Heart left ventricle (tissue), 16 donors: ENCODE measurements at places on chromosomes 7 and 10.

DNA sequence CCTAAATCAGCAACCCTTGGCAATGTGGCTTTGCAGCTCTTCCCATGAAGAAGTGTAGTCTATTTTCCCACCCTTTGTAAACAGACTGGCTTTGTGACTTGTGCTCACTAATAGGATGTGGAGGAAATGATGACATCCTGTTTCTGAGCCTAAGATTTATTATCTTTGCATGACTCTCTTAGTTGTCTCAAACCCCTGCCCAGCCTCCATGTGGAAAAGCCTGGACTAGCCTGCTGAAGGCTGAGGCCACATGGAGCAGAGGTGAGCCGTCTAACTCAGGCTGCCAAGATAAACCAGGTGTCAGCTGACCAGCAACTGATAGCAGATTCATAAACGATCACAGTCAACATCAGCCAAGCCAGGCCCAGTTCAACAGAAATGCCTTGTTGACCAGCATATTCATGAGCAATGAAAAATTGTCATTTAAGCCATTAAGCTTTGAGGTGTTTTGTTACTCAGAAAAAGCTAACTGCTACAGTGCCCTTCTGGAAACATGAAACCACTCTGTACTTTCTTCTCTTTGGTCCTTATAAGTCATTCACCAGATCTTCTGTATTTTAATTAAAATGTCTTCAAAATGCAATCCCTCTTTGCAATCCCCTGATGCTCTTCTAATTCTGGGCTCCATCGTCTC lies 586.3 kb upstream of the ANKRD30A start:
- H3K4me3 ChIP-seq: no peak overlapping the region
- H3K27me3 ChIP-seq: no peaks in the 10 kb centered on the region
- no peak overlapping the region for H3K27ac ChIP-seq
- H3K4me1 ChIP-seq: no peaks in the 10 kb centered on the region
- peak; percentile 20 for DNase-seq

DNA sequence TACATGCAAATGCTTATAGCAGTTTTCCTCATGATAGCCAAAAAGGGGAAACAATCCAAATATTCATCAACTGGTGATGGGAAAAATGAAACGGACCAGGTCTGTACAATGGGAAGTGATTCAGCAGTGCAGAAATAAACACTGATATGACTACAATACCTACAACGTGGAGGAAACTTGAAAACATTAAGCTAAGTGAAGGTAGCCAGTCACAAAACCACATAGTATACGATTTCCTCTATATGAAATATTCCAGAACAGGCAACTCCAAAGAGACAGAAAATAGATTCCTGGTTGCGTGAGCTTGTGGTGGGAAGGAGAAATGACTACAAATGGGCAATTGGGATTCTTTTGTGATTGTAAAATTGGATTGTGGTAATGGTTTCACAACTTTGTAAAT lies 263.1 kb upstream of the PITRM1 start:
- H3K27me3 ChIP-seq: no peaks in the 10 kb centered on the region
- no peak overlapping the region for H3K27ac ChIP-seq
- no peak overlapping the region for H3K4me3 ChIP-seq
- DNase-seq: no peak
- H3K4me1 ChIP-seq: no peaks in the 10 kb centered on the region

GRCh38 chr7:146736446-146737190 lies 620.0 kb downstream of the CNTNAP2 start:
- H3K36me3 ChIP-seq: no peaks in the 10 kb centered on the region

DNA sequence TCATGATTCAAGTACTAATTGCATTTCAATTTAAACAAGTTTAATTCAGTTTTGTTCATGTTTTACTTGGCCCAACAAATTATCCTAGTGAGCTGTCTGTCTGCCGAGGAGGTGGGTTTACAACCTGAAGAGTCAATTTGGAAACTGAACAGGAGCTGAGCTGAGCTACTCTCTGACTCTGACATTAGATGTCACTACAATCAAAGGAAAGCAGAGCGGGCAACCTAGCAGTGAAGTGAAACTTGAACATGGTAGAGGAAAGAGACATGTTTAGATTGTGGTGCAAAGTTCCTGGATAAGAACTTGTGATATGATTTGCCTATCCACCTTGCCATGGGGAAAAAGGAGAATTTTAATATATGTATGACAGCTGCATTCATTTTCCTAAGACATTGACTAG lies 9.6 kb upstream of the AGR3 start:
- H3K4me3 ChIP-seq: no peak overlapping the region
- no peaks in the 10 kb centered on the region for H3K36me3 ChIP-seq
- DNase-seq: no peak
- no peak overlapping the region for H3K27ac ChIP-seq
- H3K4me1 ChIP-seq: no peaks in the 10 kb centered on the region
- H3K27me3 ChIP-seq: no peaks in the 10 kb centered on the region

DNA sequence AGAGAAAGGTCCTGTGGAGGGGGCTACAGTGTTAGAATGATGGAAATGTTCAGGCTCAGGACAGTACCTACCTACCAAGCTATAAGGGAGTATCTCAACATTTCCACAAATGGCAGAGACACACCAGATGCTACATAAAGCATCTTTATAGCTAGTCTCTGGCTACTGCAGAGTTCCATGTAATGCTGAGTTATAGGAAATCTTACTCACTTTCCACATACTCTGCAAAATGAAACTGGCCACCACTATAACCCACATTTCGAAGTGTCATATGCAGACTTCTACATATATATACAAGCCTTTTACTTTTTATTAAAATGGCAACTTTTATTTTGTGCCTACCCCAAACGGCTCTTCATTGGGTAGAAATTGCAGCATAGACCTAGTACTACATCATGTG lies 85.5 kb downstream of the FAS start:
- no peak overlapping the region for H3K27ac ChIP-seq
- peaks cover 16% of the 10 kb centered on the region for H3K4me1 ChIP-seq
- H3K27me3 ChIP-seq: no peaks in the 10 kb centered on the region

DNA sequence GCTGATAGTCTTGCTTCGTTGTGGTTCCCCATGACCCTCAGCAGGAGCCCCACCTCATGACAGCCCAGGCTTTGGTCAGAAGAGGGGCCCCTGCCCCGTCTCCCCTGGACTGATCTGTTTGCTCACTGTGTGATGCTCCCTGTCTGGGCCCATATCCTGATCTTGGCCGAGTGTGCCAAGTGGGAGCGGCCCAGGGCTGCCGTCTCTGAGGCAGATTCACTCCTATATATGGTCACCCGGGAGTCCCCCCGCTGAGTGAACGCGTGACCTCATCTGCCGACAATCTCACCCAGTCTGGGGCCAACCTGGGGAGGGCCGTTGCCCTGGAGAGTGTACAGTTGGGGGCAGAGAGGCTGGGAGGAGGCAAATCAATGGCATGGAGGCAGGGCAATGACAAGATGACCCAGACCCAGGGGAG lies 34.5 kb downstream of the PPIF start:
- H3K27ac ChIP-seq: peak overlapping the region; percentile 70
- H3K27me3 ChIP-seq: no peaks in the 10 kb centered on the region
- H3K36me3 ChIP-seq: peaks cover 14% of the 10 kb centered on the region
- peak; percentile 85 for DNase-seq
- H3K4me1 ChIP-seq: peaks cover 39% of the 10 kb centered on the region

GRCh38 chr10:110576220-110576619 lies 8.7 kb downstream of the SMC3 start:
- H3K4me1 ChIP-seq: peaks cover 33% of the 10 kb centered on the region
- H3K27ac ChIP-seq: no peak overlapping the region
- H3K4me3 ChIP-seq: no peak overlapping the region
- no peaks in the 10 kb centered on the region for H3K27me3 ChIP-seq
- H3K36me3 ChIP-seq: peaks cover 58% of the 10 kb centered on the region

- DNase-seq: peak; percentile 28
- H3K27me3 ChIP-seq: no peaks in the 10 kb centered on the region
- peaks cover 25% of the 10 kb centered on the region for H3K36me3 ChIP-seq
- peak overlapping the region; percentile 94 for H3K27ac ChIP-seq
Measured at GRCh38 chr10:110305767-110306451, 1.2 kb upstream of the SMNDC1 start.

DNA sequence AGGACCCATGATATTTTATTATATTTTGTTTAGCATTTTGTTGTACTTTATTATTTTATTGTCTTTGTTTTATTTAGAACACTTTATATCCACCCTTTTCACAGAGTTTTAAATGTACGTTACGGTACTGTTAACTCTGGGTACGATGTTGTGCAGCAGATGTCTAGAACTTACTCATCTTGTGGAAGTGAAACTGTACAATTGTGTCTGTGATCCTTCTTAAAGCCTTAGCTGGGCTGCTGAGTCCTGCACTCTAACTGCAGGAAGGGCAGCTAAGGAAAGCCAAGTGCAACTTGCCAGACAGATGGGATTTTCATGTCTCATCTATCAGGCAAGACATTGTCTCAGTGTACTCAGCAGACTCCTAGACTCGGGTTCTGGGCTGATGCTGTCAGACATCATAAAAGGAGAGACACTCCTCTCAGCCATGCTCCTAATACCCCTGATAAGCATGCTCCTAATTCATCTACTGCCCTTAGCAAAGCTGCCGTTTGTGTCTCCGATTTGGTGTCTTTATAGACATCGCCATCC lies 14.6 kb upstream of the INSYN2A start:
- no peak for DNase-seq
- H3K4me3 ChIP-seq: no peak overlapping the region
- H3K4me1 ChIP-seq: no peaks in the 10 kb centered on the region
- H3K27me3 ChIP-seq: no peaks in the 10 kb centered on the region
- no peak overlapping the region for H3K27ac ChIP-seq

DNA sequence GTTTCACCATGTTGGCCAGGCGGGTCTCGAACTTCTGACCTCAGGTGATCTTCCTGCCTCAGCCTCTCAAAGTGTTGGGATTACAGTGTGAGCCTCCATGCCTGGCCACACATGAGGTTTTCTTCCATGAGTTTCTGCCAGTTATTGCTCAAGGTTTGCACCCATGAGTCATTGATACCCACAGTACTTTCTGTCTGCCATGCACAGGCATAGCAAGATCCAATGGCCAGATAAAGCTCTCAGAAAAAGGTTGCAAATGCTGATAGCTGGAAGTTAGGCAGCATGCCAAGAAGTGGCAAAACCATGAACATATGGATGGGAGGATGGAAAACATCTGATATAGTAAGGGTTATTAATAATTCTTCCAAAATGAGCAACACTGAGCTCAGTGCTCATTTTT lies 298.7 kb upstream of the NRG3 start:
- no peak overlapping the region for H3K27ac ChIP-seq
- H3K4me3 ChIP-seq: no peak overlapping the region
- no peak for DNase-seq
- H3K4me1 ChIP-seq: no peaks in the 10 kb centered on the region
- H3K27me3 ChIP-seq: no peaks in the 10 kb centered on the region
- H3K36me3 ChIP-seq: no peaks in the 10 kb centered on the region

DNA sequence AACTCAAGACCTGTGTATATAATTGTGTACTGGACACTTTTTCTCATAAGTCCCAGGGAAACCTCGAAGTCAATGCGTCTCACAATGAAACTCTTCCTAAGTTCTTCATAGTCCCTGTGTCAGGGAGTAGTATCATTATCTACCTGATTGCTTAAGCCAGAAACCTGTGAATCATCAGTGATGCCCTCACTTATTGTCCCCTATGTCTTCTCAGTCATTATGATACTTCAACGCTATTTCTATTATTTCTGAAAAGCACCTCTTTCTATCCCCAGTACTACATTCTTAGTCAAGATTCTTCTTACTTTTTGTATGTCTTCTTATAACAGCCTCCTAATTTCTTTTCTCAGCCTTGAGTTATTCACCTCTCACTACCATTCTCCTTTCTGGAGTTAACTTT lies 94.3 kb downstream of the OTUD1 start:
- no peaks in the 10 kb centered on the region for H3K4me1 ChIP-seq
- no peak for DNase-seq
- no peaks in the 10 kb centered on the region for H3K36me3 ChIP-seq
- no peak overlapping the region for H3K4me3 ChIP-seq

- H3K27me3 ChIP-seq: peaks cover 84% of the 10 kb centered on the region
- H3K36me3 ChIP-seq: no peaks in the 10 kb centered on the region
- no peak for DNase-seq
- peaks cover 5% of the 10 kb centered on the region for H3K4me1 ChIP-seq
- no peak overlapping the region for H3K4me3 ChIP-seq
Measured at GRCh38 chr7:27198138-27198841, 1.6 kb downstream of the HOXA13 start.

GRCh38 chr7:102918845-102919244 lies 6.0 kb downstream of the LRRC17 start:
- no peaks in the 10 kb centered on the region for H3K27me3 ChIP-seq
- H3K4me3 ChIP-seq: no peak overlapping the region
- H3K27ac ChIP-seq: no peak overlapping the region
- no peaks in the 10 kb centered on the region for H3K4me1 ChIP-seq
- DNase-seq: no peak

DNA sequence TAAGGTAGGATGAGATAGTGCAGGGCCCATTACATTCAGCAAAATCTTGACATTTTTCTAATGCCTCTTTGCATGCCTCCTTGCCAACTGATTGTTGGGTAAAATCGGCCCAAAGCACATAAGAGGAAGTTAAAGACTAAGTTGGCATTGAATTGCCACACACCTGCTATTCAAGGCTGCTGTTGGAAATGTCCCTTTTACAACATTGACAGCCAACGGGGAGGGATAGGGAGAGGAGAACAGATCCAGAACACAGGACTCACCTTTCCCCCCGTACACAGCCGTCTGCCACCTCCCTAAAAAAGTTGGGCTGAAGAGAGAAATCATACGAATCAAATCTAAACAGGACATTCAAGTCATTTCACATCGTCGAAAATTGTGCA lies 695 bp downstream of the FAM237B start:
- no peak overlapping the region for H3K4me3 ChIP-seq
- no peaks in the 10 kb centered on the region for H3K4me1 ChIP-seq
- H3K36me3 ChIP-seq: no peaks in the 10 kb centered on the region
- no peak overlapping the region for H3K27ac ChIP-seq
- DNase-seq: no peak
- peaks cover 38% of the 10 kb centered on the region for H3K27me3 ChIP-seq

DNA sequence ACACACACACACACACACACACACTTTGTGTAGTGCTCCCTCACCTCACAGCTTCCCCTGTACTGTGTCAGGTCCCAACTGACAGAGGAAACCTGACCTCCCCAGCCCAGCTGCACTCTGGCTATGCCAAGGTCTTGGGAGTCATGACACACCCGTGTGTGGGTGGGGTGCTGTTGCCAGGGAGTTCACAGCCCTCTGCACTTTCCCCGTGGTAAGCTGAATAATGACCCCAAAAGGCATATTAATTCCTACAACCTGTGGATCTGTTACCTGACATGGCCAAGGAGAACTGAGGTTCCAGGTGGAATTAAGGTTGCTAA lies 8.9 kb upstream of the NANOS1 start:
- no peaks in the 10 kb centered on the region for H3K36me3 ChIP-seq
- DNase-seq: no peak
- H3K4me1 ChIP-seq: peaks cover 3% of the 10 kb centered on the region
- H3K27me3 ChIP-seq: no peaks in the 10 kb centered on the region
- no peak overlapping the region for H3K4me3 ChIP-seq
- no peak overlapping the region for H3K27ac ChIP-seq

DNA sequence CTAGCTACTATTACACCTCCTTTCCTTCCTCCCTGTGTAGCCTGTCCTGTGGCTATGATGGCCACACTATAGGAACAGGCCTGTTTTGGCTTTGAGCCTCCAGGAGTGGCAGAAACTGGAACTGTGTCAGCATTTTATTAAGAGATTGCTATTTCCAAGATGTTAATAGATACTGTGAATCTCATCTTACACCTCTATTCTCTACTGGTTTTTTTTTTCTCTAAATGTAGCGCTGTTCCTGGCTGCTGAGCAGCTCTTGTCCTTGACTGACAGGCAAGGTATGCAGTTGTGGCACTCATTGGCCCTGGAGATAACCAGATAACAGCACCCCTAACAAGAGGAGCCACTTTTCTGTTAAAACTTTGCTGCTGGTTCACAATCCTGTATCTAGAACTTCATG lies 119.5 kb downstream of the EXOC4 start:
- no peak overlapping the region for H3K4me3 ChIP-seq
- H3K27me3 ChIP-seq: no peaks in the 10 kb centered on the region
- peaks cover 7% of the 10 kb centered on the region for H3K36me3 ChIP-seq
- H3K4me1 ChIP-seq: peaks cover 5% of the 10 kb centered on the region
- no peak overlapping the region for H3K27ac ChIP-seq
- no peak for DNase-seq
